ENCODE measurements at places on chromosomes 11 and 22.

- peak; percentile 40 for DNase-seq
These were observed 1.1 kb downstream of the EIF4G2 start for GRCh38 chr11:10807493-10808234.

- no peak for DNase-seq
These were observed 32.1 kb downstream of the IGLL1 start for GRCh38 chr22:23547818-23548500.

DNA sequence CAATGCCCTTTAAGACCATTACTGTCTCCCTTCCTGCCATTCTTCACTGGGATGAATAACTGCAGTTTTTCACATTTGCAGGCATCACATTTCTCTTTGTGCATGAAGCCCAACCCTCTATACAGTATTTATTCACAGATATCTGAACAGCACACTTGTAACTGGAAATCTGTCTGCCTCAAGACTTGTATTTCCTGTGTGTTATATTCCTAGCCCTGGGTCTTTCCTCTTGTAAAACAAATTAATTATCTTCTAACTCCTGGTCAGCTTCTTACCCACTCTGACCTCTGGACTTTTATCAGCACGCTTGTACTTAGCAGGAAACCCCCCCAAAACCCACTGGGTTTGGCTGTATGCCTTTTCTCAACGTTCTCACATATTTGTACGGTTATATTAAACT lies 2.0 kb downstream of the CSRP3 start:
- DNase-seq, result no peak

- no peak for DNase-seq
These were observed 56.5 kb upstream of the ARHGAP32 start for GRCh38 chr11:129248618-129249017.

GRCh38 chr22:24410110-24410856 lies 17.1 kb upstream of the ADORA2A start:
- DNase-seq, result no peak

DNA sequence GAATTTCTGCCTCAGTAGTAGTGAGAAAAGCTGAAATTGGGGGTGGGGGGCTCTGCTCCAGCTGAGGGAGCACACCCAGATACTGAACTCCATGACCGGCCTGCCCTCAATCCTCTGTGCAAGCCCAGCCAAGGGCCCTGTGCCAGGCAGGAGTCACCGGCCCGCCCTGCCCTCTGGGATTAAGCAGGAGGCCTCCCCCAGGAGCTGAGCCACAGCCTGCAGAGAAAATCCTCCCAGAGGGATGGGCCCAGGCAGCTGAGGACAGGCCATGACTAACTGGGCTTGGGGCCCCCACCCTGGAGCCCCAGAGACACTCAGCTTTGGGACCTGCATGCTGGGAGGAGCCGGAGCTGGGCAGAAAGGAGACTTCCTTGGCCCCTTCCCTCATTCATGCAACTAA lies 48.8 kb downstream of the MN1 start:
- DNase-seq, result no peak

- no peak for DNase-seq
These were observed 61.3 kb downstream of the IGLL5 start for GRCh38 chr22:22948651-22949571.

DNA sequence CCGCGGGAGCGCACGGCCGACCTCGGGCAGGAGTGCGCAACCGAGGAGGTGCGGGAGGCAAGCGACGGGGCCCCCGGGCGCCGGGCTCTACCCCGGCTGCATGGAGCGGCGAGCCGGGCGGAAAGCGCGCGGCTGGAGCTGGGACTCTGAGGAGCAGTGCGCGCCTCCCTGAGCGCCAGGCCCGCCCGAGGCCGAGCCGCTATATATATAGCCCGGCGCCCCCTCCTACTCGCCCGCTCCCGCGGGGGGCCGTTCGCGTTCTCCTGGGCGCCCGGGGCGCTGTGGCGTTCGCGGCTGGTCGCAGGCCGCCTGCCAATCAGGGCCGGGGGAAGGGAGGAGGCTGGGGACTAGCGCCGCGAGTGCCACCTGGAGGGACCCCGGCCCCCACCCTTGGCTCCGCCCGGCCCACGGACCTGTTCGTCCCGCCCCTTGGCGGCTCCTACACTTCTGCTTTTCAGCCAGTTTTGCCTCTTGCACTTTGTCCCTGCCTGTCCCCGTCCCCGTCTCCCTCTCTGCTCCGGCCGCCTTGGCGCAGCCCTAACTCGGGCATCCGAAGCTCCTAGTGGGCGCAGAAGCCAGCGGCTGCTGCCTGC lies at the start of gene FGF4:
TSS of gene FGF4 (minus strand) at position 179 of the 593 bp plus-strand sequence. CDS start 257 bp downstream, outside the sequence.
- DNase-seq, result no peak

DNA sequence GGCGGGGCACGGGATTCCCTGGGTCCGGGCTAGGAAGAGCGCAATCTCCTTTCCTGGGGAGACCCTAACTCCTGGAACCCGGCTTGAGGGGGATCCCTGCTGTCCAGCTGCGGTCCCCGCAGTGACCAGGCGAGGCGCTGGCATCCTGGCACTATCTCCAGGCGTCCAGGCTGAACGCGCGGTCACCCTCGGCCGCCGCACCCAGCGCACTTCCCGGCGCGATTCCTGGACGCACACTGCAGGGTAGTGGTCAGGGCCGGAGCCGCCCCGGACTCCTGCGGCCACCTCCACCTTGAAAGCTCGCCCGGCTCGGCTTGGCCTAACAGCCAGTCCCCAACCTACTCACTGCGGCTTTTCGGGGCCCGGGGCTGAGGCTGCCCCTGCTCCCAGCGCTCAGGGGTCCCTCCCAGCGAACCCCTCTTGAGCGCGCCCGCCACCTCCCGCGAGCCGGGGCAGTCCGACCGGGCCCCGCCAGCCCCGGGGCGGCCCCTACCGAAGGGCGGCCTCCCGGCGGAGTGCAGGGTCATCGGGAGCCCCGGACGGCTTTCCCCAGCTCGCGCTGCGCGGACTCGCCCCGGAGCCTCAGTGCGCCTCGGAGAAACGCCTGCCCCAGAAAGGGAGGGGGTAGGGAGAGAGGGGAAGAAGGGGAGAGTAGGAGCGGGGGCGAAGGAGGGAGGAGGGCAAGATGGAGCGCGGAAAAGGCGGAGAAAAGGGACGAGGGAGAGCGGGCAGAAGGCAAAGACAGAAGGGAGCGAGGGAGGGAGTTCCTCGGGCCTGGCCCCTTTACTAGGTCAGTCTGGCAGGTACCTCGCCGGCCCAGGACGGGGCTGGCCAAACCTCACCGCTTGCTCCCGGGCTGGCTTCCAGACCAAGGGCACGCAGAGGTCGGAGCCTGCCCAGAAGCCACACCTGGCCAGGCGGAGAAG lies 1.0 kb downstream of the POU2AF3 start:
- no peak for DNase-seq

DNA sequence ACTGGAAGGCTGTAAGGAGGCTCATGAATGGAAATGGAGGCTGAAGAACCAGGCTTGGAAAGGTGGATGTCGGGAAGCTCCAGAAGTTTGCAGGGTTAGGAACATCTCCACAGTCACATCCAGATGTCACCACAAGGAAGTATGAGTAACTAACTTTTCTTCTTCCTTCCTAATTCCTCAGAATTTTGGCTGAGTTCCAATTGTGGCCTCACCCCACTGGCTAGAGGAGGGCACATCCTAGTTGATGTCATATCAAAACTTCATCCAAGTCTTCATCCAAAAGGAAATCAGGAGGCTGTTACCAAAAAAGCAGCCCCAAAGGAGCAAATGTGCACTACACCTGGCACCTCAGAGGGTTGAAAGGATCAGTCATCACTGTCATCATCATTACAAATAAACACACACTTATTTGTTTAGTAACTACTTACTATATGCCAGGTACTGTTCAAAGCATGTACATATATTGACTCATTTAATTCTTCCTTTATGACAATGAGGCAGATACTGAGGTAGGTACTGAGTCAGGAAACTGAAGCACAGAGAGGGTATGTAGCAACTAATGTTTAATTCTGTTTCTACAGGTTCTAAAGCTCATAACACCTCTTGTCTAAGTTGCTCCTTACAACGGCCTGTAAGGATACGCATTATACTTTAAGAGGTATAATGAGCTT lies 7.3 kb upstream of the PTPN5 start:
- DNase-seq, result no peak

DNA sequence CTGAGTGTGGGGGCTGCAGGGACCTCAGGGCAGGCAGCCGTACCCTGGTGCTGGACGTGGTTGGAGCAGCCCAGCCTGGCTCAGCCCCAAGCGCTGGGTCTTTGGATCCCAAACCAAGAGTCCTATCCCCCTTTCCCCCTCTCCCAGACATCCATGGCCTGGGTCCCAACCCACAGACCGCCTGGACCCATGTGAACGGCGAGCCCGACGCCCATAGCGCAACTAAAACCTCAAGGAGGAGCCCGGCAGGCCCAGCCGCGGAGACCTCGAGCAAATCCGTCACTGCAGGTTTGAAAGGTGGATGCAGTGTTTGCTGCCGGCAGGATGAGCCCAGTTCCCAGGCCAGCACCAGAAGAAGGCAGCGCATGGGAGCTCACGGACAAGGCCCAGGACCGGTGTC lies 337.0 kb downstream of the BRD1 start:
- DNase-seq, result no peak

DNA sequence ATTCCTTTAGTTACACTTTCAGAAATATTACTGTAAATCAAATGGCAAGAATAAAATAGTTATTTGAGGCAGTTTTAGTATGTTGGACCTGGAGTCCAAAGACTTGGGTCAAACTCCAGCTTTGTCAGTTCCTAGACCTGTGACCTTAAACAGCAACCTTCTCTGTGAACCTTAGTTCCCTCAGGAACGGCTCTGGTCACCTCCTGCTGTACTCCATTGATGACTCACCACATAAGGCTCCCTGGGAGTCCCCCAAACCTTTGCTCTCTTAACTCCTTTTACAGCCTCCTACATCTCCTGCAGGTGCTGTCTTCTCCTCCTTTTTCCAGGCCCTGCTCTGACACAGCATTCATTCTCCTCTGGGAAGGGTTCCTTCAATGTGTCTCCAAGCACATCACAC lies 29.1 kb downstream of the LIMK2 start:
- DNase-seq, result no peak

- peak; percentile 84 for DNase-seq
These were observed 18.4 kb downstream of the BCL9L start for GRCh38 chr11:118907051-118908042.

DNA sequence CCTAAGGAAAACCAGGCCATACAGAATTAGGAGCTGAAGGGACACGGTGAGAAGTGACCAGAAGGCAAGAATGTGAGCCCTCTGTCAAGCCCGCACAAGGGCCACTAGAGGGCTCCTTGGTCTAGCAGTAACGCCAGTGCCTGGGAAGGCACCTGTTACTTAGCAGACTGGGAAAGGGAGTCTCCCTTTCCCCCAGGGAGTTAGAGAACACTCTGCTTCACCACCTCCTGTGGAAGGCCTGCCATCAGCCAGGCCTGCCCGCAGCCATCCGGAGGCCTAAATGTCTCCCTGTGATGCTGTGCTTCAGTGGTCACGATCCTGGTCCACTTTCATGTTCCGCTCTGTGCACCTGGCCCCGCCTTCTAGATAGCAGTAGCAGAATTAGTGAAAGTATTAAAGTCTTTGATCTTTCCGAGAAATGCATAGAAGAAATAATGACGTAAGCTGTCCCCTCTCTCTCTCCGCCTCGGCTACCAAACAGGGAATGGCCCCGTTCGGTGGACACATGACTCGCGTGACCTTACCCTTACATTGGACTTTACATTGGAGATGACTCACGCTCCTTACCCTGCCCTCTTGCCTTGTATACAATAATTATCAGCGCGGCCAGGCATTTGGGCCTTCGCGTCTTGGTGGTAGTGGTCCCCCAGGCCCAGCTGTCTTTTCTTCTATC lies 10.7 kb upstream of the GSTP1 start:
- DNase-seq, result no peak

DNA sequence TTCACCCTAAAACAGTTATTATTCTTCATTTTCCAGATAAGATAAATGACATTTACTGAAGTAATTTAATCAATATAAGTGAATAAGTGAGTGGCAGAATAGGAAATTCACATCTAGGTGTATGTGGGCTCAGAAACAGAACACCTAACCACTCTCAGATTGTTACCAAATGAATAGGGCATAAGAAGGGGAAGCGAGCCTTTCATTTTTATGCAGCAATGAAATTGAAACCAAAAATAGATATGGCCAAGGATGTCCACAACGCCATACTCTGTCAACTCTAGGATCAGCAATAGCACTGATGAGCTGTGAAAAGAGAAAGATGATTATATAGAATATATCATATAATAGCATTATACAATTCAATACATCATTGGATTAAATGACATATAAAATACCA lies 398.1 kb upstream of the API5 start:
- no peak for DNase-seq

GRCh38 chr22:39514373-39514973 lies 5.9 kb upstream of the ATF4 start:
- DNase-seq, result no peak

- no peak for DNase-seq
These were observed 30.7 kb downstream of the CLTCL1 start for GRCh38 chr22:19260804-19261203.

DNA sequence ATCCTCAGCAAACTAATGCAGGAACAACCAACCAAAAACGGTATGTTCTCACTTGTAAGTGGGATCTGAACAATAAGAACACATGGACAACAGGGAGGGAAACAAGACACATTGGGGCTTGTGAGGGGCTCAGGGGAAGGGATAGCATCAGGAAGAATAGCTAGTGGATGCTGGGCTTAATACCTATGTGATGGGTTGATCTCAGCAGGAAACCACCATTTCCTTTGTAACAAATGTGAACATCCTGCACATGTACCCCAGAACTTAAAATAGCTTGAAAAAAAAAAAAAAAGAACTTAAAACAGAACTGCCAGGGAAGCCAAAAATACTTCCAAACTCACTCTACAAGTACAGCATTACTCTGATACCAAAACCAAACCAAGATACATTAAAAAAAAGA lies 33.8 kb downstream of the CASP4 start:
- peak; percentile 53 for DNase-seq

GRCh38 chr22:50606165-50606945 lies 5.8 kb downstream of the MAPK8IP2 start:
- no peak for DNase-seq

- no peak for DNase-seq
These were observed 10.4 kb upstream of the SLC39A13 start for GRCh38 chr11:47398011-47398410.

GRCh38 chr22:40797427-40797826 lies 21.7 kb downstream of the SLC25A17 start:
- no peak for DNase-seq

- no peak for DNase-seq
These were observed 1.2 kb upstream of the SLN start for GRCh38 chr11:107713009-107713408.
